SW480 (cell line): ENCODE measurements at places on chromosomes 7 and 10.

- no peak for DNase-seq
Measured at GRCh38 chr10:24170199-24170598, 38.7 kb upstream of the KIAA1217 start.

- no peak for DNase-seq
Measured at GRCh38 chr7:32511791-32512190, 16.5 kb downstream of the AVL9 start.

DNA sequence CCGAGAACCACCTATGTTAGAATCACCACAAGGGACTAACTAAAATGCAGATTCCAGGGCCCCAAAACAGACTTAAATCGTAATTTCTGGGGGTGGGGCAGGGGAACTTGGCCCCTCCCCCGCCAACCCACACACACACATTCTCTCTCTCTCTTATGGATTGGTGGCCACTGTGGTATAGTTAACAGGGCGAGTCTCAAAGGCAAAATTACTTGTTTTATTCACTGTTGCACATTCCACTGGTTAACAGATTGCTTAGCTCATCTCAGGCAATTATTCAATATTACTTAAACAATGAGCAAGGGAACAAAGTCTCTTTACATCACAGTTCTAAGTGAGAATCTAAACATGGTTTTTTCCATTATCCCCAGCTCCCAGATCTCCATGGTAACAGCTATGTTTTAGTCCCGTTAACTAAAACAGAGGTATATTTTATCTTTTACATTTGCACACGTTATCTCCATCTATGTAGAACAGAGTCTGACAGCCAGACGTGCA is 38.5 kb downstream of the IGF2BP3 start:
- peak; percentile 35 for DNase-seq

DNA sequence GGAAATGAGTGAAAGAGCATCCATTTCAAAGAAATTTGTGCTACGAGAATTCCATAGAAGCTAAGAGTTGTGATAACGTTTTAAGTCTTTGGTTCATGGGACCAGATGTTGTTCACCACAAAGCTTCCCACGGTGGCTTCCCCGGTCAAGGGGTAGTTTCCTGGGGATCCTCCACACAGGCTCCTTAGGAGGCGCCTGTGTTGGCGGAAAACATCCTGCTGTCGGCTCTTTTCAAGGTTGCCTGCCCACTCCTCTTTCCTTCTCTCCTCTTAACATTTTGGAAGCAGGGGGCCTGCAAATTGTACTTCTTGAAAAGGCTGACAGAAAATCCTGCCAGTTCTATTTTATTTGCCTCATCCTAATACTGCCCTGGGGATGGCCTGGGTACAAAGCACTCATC is 398.6 kb downstream of the SORCS1 start:
- no peak for DNase-seq

DNA sequence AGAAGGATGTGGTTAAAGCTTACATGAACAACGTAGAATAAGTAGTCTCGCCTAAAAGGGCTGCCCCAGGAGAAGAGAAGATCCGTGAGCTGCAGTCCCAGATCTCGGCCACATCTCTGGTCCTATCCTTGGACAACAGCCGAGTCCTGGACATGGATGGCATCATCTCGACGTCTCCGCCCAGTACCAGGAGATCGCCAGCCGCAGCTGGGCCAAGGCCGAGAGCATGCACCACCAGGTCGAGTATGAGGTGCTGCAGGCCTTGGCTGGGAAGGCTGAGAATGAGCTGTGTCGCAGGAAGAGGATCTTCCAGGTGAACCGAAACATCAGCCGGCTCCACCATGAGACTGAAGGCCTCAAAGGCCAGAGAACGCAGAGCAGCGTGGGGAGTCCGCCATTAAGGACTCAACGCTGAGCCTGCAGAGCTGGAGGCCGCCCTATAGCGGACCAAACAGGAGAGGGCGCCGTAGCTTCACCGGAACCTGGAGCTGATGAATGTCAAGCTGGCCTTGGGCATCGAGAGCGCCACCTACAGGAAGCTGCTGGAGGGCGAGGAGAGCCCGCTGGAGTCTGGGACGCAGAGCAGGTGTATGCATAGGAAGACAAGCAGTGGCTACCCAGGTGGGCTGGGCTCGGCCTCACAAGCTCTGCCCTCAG is 22.2 kb downstream of the LIPK start:
- DNase-seq = no peak

GRCh38 chr10:50614444-50615137 is 9.2 kb downstream of the SGMS1 start:
- peak; percentile 17 for DNase-seq

DNA sequence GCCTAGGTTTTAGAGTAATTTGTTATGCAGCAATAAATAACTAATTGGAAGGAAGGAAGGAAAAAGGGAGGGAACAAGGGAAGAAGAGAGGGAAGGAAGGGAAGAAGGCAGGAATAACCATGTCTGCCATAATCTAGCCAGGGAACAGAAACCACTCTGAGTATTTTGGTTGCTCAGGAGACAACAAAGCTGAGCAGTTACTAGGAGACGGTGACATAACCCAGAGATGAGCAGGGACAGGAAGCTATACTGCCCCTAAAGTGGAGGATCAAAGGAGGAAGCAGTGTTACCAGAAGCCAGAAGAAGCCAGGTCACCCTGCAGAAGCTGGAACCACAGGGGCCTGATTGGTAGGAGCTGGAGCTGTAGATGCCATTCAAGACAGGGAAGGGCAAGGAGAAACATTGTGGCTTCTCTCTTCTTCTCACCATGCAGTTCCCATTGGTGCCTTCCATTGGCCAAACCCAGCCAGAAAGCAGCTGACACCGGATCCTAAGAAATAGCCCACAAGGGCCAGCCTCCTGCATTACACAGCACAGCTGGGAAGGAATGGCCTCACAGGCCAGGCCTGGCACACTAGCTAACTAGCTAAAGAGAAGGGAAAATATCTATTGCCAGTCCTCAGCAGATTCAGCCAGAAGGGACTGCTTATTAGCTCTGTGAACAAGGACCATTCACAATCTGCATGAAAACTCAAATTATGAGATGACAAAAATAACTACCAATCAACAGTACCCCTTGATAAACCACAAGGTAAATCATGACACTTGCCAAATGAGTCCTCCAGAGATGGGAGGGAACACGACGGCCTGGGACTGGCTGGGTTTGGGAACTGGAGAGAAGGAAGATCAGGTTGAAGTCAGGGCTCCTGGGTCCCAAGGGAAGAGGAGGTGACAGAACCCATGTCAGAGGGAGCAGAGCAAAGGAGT is 184.5 kb upstream of the NFE2L3 start:
- DNase-seq = peak; percentile 46

GRCh38 chr10:76871697-76872295 is 765.8 kb downstream of the KCNMA1 start:
- DNase-seq = no peak

DNA sequence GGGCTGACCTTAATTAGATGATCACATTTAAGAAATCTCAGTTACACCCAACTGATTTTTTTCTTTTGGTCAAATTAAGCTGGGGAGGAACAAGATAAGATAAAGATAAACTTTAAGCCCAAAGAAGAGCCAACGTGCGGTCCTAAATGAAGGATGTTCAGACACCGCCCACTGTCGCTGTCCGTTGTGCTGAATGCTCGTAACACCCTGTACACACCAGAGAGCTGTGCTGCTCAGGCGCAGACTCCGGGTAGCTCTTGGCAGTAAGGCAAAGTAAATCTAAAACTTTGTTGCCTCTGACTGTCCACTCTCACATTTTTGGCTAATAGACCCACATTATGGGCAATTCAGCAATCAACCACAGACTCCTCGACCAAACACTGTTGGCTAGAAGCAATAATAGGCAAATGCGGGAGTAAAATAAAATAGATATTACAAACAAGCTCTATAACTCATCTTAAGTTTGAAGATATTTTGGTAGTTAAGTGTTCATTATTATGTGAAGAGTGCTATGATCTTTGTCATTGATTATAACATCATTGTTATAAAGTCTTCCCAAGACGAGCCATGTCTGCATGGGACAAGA is 57.1 kb downstream of the PLPP4 start:
- peak; percentile 22 for DNase-seq

- DNase-seq = peak; percentile 23
Measured at GRCh38 chr10:99396471-99396870, 34.0 kb downstream of the GOT1 start.

DNA sequence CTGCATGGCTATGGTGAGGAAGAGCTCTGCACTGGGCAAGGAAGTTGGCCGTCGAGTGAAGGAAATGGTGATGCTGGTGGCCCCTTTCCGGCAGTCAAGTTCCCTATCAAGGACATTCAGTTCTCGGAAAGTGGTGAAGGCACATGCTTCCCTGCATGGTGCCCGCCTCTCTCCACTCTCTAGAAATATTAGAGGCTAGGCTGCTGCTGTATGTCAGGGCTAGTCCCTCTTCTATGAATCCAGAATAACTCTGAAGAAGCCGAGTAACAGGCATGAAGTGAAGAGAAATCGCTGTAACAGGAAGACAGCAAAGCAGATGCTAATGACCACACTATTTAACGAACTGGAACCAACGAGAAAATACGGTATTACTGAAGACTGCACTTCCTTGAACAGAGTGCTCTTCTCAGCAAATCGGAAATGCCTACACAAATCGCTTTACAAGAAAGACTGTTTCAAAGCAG is 5.4 kb downstream of the IDI1 start:
- no peak for DNase-seq

- peak; percentile 46 for DNase-seq
Measured at GRCh38 chr7:150448789-150449147, 1.7 kb upstream of the GIMAP8 start.

GRCh38 chr7:95317546-95317945 is 6.8 kb downstream of the PON1 start:
- no peak for DNase-seq

- DNase-seq = no peak
Measured at GRCh38 chr7:8592167-8592566, 158.8 kb downstream of the NXPH1 start.

DNA sequence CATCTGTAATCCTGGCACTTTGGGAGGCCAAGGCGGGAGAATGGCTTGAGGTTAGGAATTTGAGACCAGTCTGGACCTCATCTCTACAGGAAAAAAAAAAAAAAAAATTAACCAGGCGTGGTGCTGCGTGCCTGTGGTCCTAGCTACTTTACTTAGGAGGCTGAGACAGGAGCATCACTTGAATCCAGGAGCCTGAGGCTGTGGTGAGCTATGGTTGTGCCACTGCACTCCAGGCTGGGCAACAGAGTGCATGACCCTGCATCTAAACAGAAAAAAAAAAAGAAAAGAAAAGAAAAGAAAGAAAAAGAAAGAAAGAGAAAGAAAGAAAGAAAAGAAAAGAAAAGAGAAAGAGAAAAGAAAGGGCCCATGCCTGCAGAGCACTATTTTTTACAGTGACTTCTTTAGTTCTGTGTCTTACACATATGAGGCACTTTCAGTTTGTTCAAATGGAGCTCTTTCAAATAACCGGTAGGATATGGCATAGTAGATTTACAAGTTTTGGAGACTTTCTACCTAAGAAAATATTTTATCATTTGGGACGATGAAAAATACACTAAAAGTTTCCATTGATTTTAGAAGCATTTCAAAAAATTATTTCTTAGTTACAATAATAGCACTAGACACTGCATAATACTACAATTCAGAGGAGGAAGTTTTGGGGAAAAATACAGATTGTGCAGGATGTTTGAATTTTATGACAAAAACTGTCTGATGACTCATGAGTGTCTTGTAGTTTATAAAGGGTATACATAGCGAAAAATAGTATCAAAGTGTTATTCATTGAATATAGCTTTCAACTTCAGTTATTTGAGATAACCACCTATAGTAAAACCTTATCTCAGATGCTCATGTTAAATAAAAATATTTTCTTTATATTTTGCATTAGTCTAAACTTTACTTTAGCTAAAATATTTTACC is 75.9 kb downstream of the MDFIC start:
- DNase-seq = no peak

DNA sequence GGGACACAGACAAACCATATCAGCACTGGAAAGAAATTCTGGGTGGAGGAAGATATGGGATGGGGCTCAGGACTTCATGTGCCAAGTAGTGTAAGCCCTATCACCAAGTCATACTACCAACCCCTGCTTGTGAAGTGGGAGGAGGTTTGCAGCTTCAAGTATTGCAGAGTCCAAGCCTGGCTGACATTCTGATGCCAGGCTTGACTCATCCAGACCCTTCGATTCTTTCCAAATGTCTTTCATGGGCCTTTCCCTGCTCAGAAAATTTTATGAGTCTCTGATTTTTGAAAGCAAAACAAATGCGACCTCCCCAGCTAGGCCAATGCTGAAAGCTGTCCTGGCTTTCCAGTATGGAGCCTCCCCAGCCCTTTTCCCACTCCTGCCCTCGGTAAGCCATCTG is 45.1 kb upstream of the SMNDC1 start:
- DNase-seq = no peak

GRCh38 chr10:91627344-91628102 is 5.3 kb downstream of the PPP1R3C start:
- DNase-seq = no peak

GRCh38 chr10:24858288-24859270 is 93.8 kb downstream of the PRTFDC1 start:
- no peak for DNase-seq

- DNase-seq = no peak
Measured at GRCh38 chr10:93518531-93518930, 22.1 kb downstream of the CEP55 start.

- DNase-seq = no peak
Measured at GRCh38 chr7:3242398-3242972, 58.6 kb upstream of the SDK1 start.

- no peak for DNase-seq
Measured at GRCh38 chr10:7275761-7276440, 134.9 kb downstream of the SFMBT2 start.

DNA sequence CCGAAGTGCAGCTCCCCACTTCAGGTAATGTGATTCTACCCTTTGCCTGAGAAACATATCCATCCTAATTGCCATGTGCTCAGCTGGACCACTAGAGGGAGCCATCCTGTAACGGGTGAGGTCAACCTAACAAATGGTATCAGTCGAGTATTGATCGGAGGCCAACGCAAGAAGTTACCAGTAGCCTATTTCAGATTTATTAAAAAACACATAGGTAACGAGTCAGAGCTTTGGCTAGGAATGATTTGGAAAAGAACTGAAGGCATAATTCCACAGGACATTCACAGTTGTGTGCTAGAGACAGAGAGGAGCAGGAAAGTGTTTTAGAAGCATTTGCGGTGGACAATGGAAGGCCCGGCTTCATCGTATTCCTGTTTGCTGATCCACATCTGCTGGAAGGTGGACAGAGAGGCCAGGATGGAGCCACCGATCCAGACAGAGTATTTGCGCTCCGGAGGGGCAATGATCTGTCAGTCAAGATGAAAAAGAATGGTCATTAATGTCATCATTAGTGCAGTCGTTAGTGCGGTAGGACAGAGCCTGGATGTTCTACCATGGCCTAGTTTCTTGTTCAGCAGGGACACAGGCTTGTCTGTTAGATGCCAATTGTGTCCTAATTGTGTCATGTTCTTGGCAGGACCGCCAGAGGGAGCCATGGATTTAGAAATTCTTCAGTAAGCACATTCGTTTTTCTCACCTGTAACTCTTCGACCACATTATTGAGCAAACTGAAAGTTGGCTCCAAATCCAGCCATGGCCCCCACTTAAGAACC is 17.5 kb downstream of the ACTA2 start:
- DNase-seq = peak; percentile 87

DNA sequence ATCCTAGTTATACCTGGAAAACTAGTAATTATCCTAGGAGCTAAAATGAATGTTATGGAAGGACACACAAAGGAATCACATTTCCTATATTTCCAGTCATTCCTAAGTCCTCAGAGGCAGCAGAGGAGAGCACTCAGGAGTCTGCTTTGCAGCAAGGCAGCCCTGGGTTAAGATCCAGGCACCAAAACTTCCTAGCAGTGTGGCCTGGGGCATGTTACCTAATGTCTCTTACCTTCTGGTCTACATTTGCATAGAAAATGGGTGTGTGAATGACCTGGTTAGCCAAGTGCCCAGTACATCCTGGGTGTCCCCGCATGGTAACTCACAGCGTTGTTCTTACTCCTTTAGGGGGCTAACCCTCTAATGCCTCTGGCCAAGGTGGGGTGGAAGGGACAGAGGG is 135.9 kb downstream of the TAX1BP1 start:
- no peak for DNase-seq
